ENCODE measurements at places on chromosomes 3 and 15. TPM values are rescaled to one million over a fixed set of nuclear protein-coding genes. Genes with fewer than 3 reads are reported as not detected.

SUCNR1 gene
- total RNA-seq = not detected

DNA sequence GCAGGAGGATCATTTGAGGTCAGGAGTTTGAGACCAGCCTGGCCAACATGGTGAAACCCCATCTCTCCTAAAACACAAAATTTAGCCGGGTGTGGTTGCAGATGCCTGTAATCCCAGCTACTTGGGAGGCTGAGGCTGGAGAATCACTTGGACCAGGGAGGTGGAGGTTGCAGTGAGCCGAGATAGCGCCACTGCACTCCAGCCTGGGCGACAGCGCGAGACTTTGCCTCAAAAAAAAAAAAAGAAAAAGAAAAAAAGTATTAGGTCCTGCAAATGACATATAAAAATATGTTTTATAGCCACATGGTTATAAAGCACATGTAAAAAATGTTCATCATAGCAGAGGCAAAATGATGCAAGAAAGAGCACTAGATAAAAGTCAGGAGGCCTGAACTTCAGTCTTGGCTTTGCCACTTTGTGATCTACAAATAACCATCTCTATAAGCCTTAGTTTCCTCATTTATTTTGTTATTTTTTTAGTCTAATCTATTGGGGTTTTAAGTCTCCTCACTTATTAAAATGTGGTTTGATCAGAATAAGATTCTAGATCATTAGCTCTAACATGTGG, 4.9 kb downstream of the SLC12A6 start:
- H3K27me3 ChIP-seq = no peaks in the 10 kb centered on the region
- peak overlapping the region; percentile 59 for H3K4me3 ChIP-seq
- peaks cover 64% of the 10 kb centered on the region for H3K4me1 ChIP-seq

ERICH6 gene
- total RNA-seq = not detected

PPARG gene
- 4.6 TPM for total RNA-seq

COL6A5 gene
- not detected for total RNA-seq

NLGN1 gene
- total RNA-seq = not detected

GRCh38 chr3:185276415-185276814, 22.6 kb upstream of the EHHADH start:
- H3K4me3 ChIP-seq = no peak overlapping the region
- no peaks in the 10 kb centered on the region for H3K36me3 ChIP-seq
- DNase-seq = peak; percentile 45
- H3K27ac ChIP-seq = no peak overlapping the region
- peaks cover 4% of the 10 kb centered on the region for H3K4me1 ChIP-seq

ZBTB47 gene
- total RNA-seq = 1.0 TPM

PLA2G4D gene
- total RNA-seq = not detected

CILP gene
- total RNA-seq = 0.02 TPM

CFAP161 gene
- not detected for total RNA-seq

GRCh38 chr3:136778865-136779264, 26.7 kb upstream of the STAG1 start:
- no peaks in the 10 kb centered on the region for H3K27me3 ChIP-seq
- H3K36me3 ChIP-seq = no peaks in the 10 kb centered on the region
- H3K4me1 ChIP-seq = no peaks in the 10 kb centered on the region
- no peak overlapping the region for H3K27ac ChIP-seq
- H3K4me3 ChIP-seq = no peak overlapping the region

LXN gene
- 16.2 TPM for total RNA-seq

GRCh38 chr15:38069511-38070011, 135.1 kb downstream of the TMCO5A start:
- no peak overlapping the region for H3K4me3 ChIP-seq
- H3K27ac ChIP-seq = no peak overlapping the region
- peaks cover 18% of the 10 kb centered on the region for H3K4me1 ChIP-seq
- DNase-seq = no peak

GRCh38 chr3:60206206-60206605, 1045.0 kb downstream of the FHIT start:
- no peak for DNase-seq
- H3K27me3 ChIP-seq = no peaks in the 10 kb centered on the region
- no peak overlapping the region for H3K4me3 ChIP-seq
- peaks cover 5% of the 10 kb centered on the region for H3K36me3 ChIP-seq
- H3K27ac ChIP-seq = no peak overlapping the region
- no peaks in the 10 kb centered on the region for H3K4me1 ChIP-seq

- H3K4me3 ChIP-seq = no peak overlapping the region
- no peaks in the 10 kb centered on the region for H3K36me3 ChIP-seq
- H3K27me3 ChIP-seq = no peaks in the 10 kb centered on the region
- no peak for DNase-seq
Observed at GRCh38 chr3:15512166-15512565, 9.3 kb downstream of the COLQ start.

DNA sequence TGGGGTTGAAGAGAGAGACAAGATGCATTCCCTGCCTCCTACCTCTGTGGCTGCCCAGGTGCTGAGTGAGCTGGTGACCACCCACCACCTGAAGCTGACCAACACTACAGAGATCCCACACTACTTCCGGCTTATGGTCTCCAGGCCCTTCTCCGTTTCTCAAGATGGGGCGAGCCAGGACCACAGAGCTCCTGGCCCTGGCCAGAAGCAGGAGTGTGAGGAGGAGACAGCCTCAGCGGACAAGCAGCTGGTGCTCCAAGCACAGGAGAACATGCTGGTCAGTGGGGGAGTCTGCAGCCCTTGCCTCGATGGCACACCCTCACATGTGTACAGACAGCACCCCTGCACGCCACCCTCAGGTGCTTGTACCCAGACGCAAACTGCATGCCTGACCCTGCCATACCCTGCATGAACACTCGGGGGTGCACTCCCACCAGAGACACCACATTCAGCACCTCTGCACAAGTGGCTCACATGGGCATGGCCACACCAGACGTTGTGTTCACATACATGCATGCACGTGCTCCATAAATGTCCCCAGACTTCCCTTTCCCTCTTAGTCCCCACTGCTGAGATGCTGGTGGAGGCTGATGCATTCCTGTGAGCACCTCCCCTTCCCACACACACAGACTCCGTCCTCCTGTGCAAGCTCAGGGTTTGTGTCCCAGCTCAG, 19.0 kb downstream of the ACAA1 start:
- H3K27me3 ChIP-seq = no peaks in the 10 kb centered on the region
- peak; percentile 92 for DNase-seq
- H3K36me3 ChIP-seq = peaks cover 22% of the 10 kb centered on the region
- no peak overlapping the region for H3K4me3 ChIP-seq
- H3K4me1 ChIP-seq = peaks cover 9% of the 10 kb centered on the region

DNA sequence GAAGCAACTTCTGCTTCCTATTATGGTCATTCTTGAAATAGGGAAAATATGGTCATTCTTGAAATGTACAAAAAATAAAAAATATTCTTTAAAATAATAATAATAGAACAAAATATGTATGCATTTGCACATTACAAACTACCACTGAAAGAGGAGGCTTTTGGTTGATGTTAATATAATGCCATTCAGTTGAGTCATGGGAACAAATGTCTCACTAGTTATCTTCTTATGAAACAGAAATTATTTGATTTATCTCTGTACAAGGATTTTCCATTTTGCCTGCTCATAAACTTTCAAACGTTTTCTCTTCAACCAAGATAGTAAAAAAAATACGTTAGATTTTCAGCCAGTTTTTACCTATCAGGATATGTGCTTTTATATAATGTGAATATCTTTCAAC, 1662.7 kb downstream of the OTOL1 start:
- no peak overlapping the region for H3K4me3 ChIP-seq
- no peak overlapping the region for H3K27ac ChIP-seq
- H3K36me3 ChIP-seq = no peaks in the 10 kb centered on the region
- no peaks in the 10 kb centered on the region for H3K27me3 ChIP-seq
- no peak for DNase-seq
- H3K4me1 ChIP-seq = no peaks in the 10 kb centered on the region

XIRP1 gene
- total RNA-seq = 2.9 TPM

CELSR3 gene
- total RNA-seq = 15.2 TPM

FETUB gene
- total RNA-seq = not detected

IL17RD gene
- total RNA-seq = 0.26 TPM

DNAH12 gene
- total RNA-seq = not detected

GRCh38 chr3:36302626-36303025, 77.7 kb upstream of the STAC start:
- H3K36me3 ChIP-seq = no peaks in the 10 kb centered on the region
- H3K27me3 ChIP-seq = no peaks in the 10 kb centered on the region
- no peak for DNase-seq
- no peak overlapping the region for H3K27ac ChIP-seq
- no peaks in the 10 kb centered on the region for H3K4me1 ChIP-seq
- no peak overlapping the region for H3K4me3 ChIP-seq

MAGEL2 gene
- not detected for total RNA-seq

DNA sequence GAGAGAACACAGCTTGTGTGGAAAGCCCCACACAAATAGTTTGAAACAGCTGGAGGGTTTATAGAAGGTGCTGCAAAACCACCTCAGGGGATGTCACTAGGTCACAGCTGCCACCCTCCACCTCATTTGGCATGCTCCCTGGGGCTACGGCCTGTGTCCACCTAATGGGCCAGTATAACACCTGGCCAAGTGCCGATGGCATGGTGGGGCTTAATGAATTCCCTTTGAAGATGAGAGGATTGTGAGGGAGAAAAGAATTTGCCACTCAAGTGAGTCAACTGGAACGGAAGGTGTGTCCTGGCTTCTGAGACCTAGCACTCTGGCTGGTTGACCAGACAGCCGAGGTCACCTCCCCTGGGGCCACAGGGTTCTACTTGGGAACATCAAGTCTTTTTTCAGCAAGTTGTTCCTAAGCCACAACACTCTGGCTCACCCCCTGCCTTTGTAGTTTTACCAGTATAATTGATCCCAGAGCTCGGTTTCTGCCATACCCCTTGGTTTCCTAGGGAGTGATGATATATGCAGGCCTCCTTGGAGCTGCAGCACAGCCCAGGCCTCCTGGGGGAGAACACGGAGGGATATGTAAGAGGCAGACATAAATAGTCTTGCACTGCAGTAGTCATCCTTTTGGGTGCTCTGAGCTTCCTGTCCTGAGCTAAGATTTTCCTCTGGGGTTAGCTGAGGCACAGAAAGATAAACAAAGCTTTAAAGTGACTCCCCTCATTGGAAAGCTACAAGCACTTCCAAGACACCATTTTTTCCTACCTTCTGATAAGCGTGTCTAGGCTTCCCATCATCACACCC, 178.2 kb upstream of the LPP start:
- H3K27ac ChIP-seq = peak overlapping the region; percentile 94
- peaks cover 8% of the 10 kb centered on the region for H3K36me3 ChIP-seq
- H3K27me3 ChIP-seq = no peaks in the 10 kb centered on the region

- no peak overlapping the region for H3K4me3 ChIP-seq
- H3K27me3 ChIP-seq = peaks cover 11% of the 10 kb centered on the region
- no peak for DNase-seq
- no peak overlapping the region for H3K27ac ChIP-seq
- no peaks in the 10 kb centered on the region for H3K4me1 ChIP-seq
- H3K36me3 ChIP-seq = no peaks in the 10 kb centered on the region
Observed at GRCh38 chr3:11989383-11990038, 14.7 kb upstream of the SYN2 start.

- no peaks in the 10 kb centered on the region for H3K36me3 ChIP-seq
- H3K27me3 ChIP-seq = peaks cover 3% of the 10 kb centered on the region
- no peaks in the 10 kb centered on the region for H3K4me1 ChIP-seq
- no peak overlapping the region for H3K27ac ChIP-seq
- no peak overlapping the region for H3K4me3 ChIP-seq
Observed at GRCh38 chr15:92705764-92706163, 50.2 kb upstream of the FAM174B start.

SLC28A1 gene
- not detected for total RNA-seq

DNA sequence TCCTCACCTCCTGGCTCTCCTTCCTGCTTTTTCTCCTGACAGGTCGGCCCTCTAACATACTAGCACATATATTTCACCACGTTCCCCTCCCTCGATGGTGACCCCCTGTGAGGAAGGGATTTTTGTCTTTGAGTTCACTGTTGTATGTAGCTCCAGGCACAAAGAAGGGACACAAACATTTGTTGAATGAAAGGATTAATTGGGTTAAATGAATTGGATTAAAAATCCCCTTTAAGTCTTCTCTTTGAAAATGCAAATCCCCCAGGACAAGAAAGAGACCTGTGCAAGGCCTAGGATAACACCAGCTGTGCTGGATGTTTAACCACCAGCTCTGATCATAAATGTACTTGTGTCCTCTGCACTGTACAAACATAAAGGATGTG, 3.3 kb downstream of the CALML4 start:
- H3K4me1 ChIP-seq = peaks cover 19% of the 10 kb centered on the region
- no peak overlapping the region for H3K4me3 ChIP-seq
- no peaks in the 10 kb centered on the region for H3K27me3 ChIP-seq
- peak overlapping the region; percentile 75 for H3K27ac ChIP-seq
- H3K36me3 ChIP-seq = peaks cover 18% of the 10 kb centered on the region
- DNase-seq = no peak

- no peak for DNase-seq
- peaks cover 27% of the 10 kb centered on the region for H3K4me1 ChIP-seq
- H3K4me3 ChIP-seq = no peak overlapping the region
- peak overlapping the region; percentile 20 for H3K27ac ChIP-seq
- H3K36me3 ChIP-seq = no peaks in the 10 kb centered on the region
- no peaks in the 10 kb centered on the region for H3K27me3 ChIP-seq
Observed at GRCh38 chr3:141373768-141374526, 5.6 kb downstream of the ZBTB38 start.

GRCh38 chr15:80309769-80310384, 57.9 kb upstream of the CTXND1 start:
- H3K4me1 ChIP-seq = no peaks in the 10 kb centered on the region
- DNase-seq = no peak

- no peak for DNase-seq
- H3K4me3 ChIP-seq = no peak overlapping the region
- peaks cover 16% of the 10 kb centered on the region for H3K4me1 ChIP-seq
- peaks cover 3% of the 10 kb centered on the region for H3K36me3 ChIP-seq
Observed at GRCh38 chr3:69240651-69241568, 118.5 kb upstream of the LMOD3 start.

DNA sequence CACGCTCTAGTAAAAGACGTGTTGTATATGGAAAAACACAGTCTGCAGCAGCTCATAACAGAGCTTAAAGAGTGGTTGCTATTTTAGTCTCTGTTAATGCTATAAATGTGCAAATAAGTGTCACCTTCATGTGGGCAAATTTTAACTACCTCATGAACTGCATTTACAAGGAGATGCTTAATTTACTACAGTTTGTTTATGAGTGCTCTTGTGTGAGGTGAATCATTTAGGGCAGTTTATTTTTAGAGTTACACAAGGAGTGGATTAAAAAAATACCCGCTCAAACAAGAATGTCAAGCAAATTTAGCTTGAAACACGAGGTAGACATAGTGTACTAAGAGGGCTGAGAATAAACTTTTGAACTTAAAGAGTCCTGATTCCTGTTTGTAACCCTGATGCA, 579.0 kb downstream of the MFSD1 start:
- DNase-seq = no peak
- H3K4me3 ChIP-seq = no peak overlapping the region
- no peaks in the 10 kb centered on the region for H3K4me1 ChIP-seq
